ENCODE measurements at places on chromosomes 7 and 10.

GRCh38 chr10:112191041-112191590, 7.6 kb upstream of the GPAM start:
- DNase-seq = no peak

GRCh38 chr7:50119815-50120637, 27.0 kb upstream of the ZPBP start:
- DNase-seq = no peak

DNA sequence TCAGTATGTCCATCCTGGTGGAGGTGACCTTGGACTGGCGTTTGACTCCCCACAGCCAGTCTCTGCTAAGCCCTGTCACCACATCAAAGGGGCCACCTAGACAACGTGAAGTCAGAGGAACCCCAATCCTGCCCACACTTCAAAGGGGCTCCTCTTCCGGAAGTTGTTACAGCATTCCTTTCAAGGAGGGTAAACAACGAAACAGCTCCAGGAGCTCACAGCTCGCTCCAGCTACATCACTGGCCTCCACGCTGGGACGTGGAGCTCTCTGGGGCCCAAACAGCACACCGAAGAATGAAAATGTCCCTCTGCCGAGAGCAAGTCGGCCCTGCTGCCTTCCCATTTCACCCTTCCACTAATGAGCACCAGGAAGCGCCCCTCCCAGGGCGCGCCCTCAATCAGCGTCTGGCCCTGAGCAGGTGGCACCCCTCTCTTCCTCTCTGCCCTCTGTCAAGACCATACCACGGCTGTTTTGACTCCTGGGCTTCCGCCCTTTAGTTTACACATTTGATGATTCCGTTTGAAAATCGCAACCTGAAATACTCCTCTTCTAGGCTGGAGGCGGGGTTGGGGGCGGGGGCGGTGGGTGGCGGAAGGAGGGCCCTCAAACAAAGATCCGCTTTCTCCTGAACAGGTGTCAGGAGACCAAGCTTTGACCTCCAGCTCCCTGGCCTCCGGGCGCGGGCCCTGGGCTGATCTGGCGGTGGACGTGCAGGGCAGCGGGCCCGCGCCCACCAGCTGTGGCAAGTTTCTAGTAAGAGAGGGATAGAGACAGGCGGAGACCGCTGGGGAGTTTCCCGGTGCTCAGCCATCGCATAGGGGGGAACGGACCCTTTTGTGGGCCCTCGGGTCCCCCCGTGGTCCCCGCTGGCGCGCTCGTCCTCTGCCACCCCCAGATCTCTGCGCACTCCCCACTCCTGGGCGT, 53.1 kb upstream of the KDM7A start:
- peak; percentile 68 for DNase-seq

DNA sequence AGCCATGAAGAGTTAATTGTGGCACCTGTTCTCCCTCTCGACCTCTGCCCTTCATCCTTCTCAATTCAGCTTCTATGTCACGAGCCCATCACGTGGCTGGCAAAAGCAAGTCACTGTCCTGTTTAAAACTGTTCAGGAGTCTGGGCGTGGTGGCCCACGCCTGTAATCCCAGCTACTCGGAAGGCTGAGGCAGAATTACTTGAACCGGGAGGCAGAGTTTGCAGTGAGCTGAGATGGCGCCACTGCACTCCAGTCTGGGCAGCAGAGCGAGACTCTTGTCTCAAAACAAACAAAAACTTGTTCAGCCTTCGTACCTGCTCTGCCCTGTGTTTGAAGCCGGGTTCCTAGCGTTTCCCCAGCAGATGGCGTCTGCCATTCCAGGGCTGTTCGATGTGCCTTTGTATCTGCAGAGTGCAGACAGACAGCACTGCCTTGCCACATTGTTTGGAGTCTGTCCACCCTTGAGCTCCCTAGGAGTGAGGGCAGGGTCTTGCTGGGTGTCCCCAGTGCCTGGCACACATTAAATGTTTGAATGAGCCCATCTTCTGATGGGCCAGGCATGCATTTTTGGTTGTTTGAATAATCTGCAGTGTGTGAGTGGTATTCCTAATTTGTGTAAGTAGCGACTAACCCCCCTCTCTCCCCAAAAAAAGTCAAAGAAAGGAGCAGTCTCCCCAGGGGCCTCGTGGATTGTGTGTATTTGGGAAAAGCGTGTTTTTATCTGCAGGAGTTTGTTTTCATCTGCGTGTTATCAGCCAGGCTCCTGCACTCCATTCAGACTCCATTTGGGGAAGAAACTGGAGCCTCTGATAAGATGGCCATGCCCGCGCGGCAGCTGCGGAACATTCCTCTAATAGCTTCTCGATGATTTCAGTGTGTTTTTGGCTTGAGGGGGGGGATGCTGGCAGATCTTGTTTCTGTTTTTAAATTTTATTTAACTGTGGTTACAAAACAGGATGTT, 61.2 kb downstream of the DNAJB6 start:
- DNase-seq = no peak

DNA sequence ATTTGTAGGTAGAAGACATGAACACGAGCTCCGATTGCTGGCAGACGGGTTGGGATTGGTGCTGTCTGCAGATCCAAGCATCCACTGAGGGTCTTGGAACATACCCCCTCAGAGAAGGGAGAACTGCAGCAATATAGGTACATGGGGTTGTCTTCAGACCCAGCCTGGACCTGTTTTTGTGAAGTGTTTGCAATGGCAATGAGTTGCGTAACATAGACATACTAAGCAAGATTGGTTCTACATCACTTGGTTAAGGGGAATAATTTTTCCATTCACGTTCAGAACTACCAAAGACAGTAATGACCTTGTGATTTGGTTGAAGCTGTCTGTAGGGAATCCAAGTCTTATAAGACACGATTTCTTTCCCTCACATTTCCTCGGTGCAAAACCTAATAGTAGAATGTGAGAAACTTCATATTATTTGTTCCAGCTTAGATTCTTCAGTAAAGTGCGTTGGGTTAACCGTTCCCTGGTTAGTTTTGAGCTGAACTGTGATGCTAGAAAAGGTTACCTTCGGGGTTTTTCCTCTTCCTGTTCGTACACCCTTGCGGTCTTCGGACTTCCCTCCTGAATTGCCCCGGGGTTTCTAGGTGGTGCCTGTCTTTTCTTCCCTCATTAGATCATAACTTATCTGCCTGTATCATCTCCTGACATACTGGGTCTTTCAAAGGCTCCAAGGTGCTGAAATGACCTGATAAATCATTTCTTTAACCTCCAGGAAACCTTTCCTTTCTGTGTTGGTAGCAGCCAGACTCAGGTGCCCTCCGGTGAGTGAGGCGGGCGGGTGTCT, 14.4 kb downstream of the PROSER2 start:
- DNase-seq = no peak
